Renal cortex interstitium (tissue), 15 donors: ENCODE measurements at places on chromosomes 13 and 19. TPM values are rescaled to one million over a fixed set of nuclear protein-coding genes. Genes with fewer than 3 reads are reported as not detected.

DNA sequence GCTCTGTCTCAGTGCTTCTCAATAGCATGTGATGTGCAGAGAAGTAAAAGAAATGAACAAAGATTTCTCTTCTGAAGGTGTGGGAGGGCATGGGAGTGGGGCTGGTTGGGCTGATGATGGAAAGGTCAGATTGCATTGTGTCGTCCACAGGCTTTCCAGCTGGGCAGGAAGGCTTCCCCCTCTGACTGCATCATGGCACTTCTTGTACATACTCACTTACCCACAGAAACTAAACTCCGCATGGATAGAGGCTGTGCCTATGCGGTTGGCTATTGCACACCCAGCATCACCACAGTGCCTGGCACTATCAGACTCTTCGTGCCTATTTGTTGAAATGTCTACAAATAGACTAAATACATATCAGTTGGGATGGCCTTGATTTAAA is 24.4 kb upstream of the TNFSF11 start:
- no peak for DNase-seq

The ZNF554 gene
- polyA plus RNA-seq: 10.3 TPM

DNA sequence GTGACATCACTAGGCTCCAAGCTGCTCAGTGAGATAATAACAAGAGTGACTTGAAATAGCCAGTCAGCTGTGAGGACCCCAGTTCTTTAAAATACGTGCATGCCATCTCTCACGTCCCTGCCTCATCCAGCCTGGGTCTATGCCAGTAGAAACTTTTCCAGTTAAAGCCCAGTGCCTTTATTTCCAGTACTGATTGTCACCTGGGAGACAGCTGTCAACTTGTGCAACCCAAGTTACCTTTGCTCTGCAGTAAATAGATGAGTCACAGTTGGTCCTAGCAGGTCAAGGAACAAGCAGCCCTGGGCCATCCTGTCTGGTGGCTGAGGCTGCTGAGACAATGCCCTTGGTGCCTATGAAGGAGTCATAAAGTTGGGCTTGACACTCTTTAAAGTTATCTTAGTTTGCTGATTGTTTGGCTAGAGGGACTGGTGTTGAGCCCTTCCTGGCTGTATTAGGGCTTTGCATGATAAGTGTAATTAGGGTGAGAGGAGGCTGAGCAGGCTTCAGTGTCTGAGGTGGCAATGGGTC is 228.7 kb downstream of the LACC1 start:
- DNase-seq: no peak

- DNase-seq: no peak
Measured at GRCh38 chr19:19115954-19116353, 22.3 kb downstream of the TMEM161A start.

The KLK12 gene
- polyA plus RNA-seq: not detected

DNA sequence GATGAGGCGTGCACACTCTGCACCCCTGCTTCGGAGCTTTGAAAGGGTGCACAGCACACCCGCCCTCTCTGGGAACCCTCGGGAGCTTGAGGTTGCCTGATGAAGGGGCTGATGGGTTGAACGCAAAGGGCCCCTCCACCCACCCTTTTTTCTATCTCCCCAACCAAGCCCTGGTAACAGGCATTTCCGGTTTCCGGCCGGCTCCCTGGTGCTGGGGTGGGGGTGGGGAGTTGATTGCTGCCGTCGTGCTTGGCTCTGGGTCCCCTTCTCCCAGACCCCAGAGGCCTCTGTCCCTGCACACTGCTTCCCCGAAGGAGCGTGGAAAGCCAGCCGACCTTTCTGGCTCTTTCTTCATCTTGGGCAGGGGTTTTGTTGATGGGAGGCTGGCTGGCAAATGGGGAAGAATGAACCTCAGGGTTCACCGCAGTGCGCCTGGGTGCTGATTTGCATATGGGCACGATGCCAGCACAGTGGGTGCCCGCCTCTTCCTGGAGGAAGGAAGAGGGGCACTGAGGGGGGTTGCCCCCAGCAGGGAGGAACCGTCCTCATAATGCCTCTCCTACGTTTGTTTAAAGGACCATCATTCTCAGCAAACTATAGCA is 29.1 kb downstream of the VAV1 start:
- DNase-seq: no peak

- DNase-seq: no peak
Measured at GRCh38 chr13:110531100-110531499, 30.4 kb downstream of the RAB20 start.

- DNase-seq: no peak
Measured at GRCh38 chr13:90701264-90701663, 646.2 kb upstream of the MIR17HG start.

The CCDC8 gene
- 71.4 TPM for polyA plus RNA-seq

GRCh38 chr19:3099347-3100145 is 5.4 kb downstream of the GNA11 start:
- DNase-seq: no peak

The MCEMP1 gene
- 0.61 TPM for polyA plus RNA-seq
